HEK293T (cell line): ENCODE measurements at places on chromosomes 12 and 14.

- no peak for DNase-seq
Measured at GRCh38 chr12:104385510-104385909, 71.2 kb upstream of the CHST11 start.

DNA sequence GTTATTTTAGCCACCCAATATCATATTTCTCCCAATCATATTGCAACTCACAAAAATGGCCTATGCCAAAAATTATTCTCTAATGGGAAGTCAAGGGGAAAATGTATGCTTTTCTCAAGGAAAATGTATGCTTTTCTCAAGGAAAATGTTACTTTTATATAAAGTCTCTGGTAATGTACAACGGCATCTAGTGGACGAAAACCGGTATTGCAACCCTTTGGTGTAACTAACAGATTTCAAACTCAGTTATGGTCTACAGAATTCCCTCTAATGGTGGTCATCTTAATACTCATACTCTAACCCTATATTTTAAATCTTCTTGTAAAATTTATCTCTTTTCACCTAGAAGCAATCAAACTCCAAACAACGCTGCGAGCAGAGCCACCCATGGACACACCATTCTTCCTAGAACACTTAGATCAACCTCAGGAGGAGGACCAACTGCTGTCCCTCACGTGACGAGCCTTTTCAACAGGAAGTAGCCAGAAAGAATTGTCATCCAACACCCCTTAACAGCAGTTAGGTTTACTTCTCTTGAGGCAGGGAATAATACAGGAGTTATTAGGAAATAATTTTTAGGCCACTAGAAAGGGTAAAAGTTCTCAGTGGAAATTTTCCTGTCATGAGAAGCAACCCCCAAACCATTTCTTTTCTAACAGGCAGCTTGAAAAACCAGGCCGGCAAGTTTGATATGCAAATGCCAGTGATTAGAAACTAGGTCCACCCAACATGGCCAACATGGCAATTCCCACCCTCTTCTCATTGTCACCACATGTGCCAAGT, 20.1 kb downstream of the APOBEC1 start:
- DNase-seq = peak; percentile 26

GRCh38 chr14:24057271-24057670, 5.5 kb downstream of the CARMIL3 start:
- DNase-seq = no peak

DNA sequence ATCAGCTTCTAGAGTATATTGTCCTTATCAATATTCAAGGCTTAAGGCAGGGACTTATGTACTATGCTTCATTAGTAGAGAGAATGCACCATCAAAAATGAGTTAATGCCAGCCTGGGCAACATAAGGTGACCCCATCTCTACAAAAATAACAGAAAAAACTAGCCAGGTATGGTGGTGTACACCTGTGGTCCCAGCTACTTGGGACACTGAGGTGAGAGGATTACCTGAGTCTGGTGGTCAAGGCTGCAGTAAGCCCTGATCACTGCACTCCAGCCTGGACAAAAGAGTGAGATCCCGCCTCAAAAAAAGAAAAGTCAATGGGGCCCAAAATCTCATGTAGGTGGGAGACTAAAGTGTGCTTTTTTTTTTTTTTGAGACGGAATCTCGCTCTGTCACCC, 8.8 kb downstream of the PPP4R3A start:
- no peak for DNase-seq

- DNase-seq = no peak
Measured at GRCh38 chr14:95831468-95831867, 45.2 kb upstream of the TUNAR start.

DNA sequence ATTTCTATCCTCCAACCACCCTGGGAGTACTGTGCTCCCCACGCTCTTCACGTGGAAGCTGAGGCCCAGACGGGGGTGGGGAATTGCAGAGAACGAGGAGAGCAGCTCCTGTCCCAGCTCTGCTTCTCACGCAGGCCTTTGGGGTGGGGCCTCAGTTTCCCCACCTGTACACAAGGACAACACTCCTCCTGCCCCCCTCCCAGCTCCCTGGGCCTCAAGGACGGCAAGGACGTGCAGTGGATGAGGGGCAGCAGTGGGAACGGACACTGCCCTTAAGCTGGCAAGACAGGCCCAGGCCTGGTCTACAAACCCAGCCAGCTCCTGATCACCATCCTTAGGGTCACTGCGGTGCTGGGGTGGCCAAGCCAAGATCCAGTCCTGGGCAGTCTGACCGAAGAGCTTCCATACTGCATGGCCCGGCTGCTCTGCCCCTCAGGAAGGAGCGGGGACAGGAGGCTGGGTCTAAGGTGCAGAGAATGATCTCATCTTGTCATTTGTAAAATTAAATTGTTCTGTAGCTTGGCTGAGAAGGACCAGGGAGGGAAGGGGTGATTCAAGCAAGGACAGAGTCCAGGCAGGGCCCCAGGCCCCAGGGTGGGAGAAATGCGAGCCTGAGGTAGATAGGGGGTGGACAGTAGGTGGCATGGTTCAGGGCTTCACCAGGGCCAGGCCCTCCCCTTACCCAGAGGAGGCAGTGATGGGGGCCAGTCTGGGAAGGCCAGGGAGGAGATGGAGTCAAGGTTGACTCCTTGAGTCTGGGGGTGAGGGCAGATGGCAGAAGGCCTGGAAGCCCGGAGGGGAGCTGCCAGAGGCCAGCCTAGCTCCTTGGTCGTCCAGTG, 1.3 kb upstream of the CLBA1 start:
- no peak for DNase-seq

DNA sequence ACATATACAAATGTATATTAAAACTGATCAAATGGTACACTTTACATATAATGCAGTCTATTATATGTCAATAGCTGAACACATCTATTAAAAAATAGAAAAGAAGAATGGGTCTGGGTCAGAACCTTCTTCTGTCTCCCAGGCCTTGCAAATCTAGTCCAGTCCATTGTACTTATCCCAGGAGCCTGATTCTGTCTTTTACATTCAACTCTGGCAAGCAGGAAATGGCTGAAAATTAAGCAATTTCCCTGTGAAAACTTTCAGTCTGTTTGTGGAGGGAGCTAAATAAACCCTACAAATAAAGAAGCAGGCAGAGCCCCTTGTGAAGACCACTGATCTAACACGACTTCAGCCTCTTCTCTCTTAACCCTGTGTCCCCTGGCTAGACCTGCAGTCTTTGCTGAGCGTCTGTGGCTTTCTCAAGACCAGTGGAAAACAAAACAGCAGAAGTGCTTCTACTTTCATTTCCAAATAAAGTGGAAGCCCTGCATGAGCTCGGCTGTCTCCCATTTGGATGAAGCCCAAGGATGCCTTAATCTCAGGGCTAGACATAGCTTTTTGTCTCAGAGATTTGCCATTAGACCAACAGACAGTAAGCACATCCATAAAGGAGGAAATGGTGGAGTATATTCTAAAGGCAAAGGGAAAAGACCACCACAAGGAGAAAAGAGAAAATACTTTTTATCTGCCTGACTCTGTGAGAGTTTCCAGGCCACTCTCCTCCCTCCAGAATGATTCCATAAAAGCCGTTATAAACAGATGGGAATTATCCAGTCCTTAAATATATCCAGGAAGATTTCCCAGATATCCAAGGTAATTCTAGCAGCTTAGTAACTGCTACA, 48.2 kb downstream of the CRACR2A start:
- DNase-seq = no peak

DNA sequence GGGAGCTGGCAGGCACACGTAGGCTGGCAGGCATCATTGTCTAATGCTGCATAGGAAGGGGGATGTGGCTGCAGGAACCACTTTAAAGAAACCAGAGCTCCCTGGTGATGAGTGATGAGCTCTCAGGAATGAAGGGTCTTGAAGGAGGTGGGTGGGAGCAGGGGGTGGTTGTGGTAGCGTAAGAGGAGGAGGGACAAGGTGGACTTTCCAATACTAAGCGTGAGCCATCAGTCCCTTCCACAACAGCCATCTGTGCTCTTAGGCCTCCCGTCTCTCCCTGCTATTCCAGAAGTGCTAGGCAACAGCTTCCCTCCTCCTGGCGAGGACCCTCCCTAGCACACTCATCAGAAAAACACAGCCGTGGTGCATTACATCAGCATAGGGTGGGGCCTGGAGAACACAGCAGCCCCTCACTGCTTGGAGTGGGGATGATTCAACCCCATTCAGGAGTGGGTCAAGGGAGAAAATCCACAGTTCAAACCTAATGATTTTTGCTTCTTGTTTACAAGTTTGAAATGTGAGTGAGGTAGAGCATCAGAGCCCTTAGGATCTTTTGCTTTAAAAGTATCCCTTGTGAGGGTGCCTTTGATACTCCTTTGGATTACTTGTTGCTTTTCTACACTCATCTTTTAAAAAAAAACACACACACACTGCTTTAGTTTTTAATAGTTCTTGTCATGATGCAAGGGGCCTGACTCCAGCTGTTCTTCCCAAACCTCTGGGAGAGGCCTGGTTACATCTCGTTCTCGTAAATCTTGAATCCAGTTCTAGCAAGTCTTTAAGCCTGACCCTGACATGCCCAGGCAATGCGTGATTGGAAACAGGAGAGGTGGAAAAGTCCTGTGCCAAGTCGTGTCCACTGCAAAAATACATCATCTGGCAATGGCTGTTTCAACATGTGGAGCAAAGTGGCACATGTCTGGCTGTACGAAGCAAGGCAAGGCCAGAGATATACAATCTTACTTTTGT, 356.4 kb upstream of the DDHD1 start:
- DNase-seq = no peak

- no peak for DNase-seq
Measured at GRCh38 chr14:100295376-100296105, 10.7 kb downstream of the SLC25A29 start.

GRCh38 chr14:43894534-43894933, 612.5 kb downstream of the FSCB start:
- DNase-seq = peak; percentile 25

DNA sequence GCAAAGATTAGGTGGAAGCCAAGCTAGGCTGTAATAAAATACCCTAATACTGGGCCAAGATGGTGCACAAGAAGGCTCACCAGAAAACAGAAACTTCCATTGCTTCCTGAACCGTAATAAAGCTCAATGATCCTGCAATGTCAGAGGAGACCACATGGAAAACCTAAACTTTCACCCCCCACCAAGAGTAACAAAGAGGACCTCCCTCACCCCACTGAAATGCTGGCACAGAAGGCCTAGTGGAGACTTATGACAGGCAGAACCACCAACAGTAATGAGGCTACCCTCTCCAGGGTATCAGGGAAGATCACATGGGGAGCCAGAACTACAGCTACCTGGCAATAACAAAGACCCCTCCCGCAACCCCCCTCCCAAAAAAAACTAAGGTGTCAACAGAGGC, 43.1 kb downstream of the CEP83 start:
- DNase-seq = no peak

GRCh38 chr12:13194401-13195110, 2.0 kb upstream of the EMP1 start:
- no peak for DNase-seq

DNA sequence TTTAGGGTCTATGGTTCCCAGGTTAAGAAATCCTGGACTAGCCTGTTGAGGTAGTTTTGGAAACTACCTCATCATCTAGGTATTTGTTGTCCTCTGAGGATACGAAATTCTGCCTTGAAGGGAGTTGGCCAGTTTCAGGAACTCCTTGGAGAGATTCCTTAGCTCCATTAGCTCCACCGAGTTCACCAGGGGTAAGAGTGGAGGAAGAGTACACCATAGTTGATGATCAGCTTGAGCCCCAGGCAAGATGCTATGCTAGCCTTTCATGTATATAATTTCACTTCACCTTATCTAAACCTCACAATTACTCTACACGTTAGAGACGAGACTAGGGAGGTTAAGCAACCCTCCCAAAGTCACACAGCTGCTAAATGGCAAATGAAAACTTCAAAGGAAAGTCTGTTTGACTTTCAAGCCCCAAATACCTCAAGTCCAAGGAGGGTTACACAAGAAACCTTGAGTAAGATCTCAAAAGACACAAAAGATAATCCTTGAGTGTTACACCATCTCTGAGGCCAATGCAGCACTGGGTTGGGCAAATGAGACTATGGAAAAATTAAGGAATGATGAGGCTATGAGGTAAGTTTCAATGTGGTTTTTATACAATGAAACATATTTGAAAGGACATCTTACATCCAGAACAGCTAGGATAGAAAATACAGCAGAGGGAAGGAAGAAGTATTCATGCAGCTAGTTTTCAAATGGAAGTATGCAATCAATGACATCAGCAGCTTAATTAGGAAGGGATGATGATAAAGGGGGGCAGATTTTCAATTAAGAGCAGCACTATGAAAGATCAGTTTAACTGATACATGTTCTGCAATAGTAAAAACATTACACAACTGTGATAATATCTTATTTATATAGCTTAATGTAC, 97.2 kb upstream of the KRAS start:
- no peak for DNase-seq

DNA sequence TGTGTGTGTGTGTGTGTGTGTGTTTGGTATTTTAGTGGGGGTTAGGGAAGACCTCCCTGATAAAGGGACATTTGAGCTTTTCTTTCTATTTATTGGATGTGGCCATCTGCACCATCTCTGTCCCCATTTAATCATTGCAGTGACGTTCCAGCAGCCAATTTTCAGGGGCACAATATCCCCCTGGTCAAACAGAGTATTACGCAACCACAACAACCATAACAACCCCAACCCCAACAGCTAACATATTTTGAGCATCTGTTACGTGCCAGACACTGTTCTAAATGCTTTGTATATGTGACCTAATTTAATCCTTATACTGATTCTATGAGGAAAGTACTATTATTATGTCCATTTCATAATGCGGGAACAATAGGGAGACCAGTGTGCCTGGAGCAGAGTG, 87.4 kb downstream of the TTC8 start:
- no peak for DNase-seq

DNA sequence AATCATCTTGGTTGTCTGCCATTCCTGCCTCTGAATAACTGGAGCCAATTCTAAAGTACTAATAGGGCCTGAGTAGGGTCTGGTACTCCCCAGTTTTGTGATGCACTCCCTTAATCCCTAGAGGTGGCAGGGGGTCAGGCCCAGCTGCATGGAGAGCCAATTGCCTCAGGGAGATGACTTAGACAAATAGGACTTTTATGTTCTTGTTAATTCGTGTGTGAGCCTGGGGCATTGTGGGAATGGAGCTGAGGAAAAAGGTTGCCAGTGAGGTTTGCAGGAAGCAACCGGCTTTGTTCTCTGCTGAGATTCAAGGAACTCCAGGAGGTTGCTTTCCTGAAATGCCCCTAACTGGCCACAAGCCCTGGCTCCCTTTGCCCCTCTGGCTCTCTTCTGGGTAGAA, 6.8 kb upstream of the DCD start:
- no peak for DNase-seq

- no peak for DNase-seq
Measured at GRCh38 chr12:77594366-77594765, 236.3 kb upstream of the NAV3 start.

DNA sequence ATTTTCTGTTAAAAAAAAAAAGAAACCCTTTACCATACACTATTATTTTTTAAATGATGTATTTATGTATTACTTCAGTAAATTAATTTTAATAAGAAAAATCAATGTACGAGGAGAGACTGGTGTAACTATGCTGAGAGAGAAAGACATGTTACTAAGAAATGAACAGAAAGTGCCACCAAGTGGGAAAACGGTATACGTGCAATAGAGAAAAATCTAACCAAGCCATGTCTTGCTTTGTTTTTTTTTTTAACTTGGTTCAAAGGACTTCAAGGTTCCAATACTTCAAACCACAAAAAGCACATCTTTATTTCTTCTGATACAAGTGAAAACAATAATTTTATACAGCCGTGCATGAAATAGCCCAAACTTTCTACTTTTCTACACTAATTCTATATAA, 22.9 kb downstream of the NDUFA12 start:
- no peak for DNase-seq
